Activated T-helper 1 cell treated with anti-CD3 and anti-CD28 coated beads, Interleukin-2, amount 50 U/mL, for 16 hours (primary cell): ENCODE measurements at places on chromosomes 4 and X.

DNA sequence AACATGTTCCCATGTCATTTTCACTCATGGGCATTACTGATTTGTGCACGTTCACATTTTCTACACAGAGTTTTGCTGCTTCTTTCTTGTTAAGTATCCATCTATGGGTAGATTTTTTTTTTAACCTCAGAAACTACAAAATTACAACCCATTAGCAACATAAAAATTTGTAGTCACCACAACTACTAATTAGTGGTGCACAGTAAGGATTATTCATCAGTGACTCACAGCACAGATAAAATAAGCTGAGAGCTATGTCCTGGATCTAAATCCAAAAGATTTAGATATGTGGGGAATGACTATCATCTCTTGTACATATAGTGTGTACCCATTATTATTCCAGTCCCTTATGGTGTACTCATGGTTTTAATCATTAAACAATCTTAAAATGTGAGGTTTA lies 19.7 kb upstream of the AMELX start:
- no peak for DNase-seq

- DNase-seq = no peak
Observed at GRCh38 chr4:31415629-31416028, 695.5 kb downstream of the PCDH7 start.

- DNase-seq = no peak
Observed at GRCh38 chrX:10938365-10938923, 172.7 kb upstream of the HCCS start.

DNA sequence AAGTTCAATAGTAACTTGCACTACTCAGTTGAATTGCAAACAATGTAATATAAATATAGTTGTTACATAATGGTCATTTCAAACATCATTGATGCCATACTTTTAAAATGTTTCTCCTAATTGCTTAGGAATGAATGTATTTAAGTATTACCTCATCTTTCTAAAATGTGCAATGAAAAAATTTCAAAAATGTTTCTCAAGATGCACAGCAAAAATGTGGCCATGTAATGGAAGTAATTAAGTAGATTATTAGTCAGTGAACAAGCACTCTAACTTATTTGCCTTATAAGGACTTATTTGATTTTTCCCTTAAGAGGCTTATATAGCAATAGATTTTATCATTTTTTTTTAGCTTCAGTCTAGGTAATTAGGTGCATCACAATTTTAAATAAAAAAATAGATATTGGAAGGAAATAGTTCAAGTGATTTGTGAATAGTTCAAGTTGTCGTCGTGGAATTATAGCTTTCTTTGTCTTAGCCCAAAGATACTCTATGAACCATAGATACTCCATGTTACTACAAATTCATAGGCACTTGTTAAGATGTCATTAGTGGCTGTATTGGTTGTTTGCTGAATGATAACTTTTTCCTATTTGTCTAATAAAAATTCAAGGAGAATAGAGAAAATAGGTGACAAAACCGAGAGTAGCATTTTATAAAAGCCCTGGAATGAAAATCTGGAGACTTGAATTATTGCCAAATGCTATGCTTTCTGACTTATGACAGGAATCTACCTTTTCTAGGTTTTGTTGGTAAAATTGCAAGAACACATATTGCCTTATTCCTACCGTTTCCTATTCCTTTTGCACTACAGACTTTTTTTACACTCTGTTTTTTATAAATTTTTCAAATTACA lies 118.5 kb downstream of the TLL1 start:
- no peak for DNase-seq

GRCh38 chr4:128859887-128860677 lies 50.6 kb downstream of the JADE1 start:
- DNase-seq = no peak

DNA sequence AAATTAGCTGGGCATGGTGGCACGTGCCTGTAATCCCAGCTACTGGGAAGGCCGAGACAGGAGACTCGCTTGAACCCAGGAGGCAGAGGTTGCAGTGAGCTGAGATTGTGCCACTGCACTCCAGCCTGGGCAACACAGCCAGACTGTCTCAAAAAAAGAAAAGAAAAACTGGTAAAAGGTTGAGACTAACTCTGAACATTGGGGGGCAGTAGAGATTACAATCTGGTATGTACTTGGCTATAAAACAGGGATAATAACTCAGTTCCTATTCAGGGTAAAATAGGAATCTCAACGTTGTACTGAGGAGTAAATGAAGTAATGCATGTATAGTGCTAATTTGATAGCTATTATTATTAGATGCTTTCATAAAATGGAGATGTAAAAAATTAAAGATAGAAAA lies 12.5 kb upstream of the KLF8 start:
- no peak for DNase-seq

DNA sequence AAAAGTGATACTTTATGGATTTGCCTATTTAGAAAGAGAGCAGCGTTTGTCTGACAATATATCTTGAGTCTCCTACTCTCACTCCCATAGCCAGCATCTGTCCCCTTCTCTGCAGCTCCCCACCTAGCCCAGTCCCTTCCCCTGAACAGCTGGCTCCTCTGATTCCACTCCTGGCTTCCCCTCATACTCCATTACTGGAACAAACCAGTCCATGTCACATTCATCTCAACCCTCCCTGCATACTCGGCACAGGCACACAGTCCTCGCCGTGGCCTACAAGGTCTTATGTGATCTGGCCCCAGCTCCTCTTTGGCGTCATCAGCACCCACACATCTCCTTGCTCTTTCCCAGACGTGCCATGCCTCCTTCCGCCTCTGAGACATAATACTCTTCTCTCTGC lies 36.7 kb downstream of the SLC2A9 start:
- DNase-seq = no peak

GRCh38 chr4:6352031-6352692 lies 82.5 kb downstream of the WFS1 start:
- DNase-seq = no peak

GRCh38 chr4:67899096-67899495 lies 15.3 kb upstream of the TMPRSS11D start:
- no peak for DNase-seq

- no peak for DNase-seq
Observed at GRCh38 chrX:13094374-13094773, 50.0 kb upstream of the FAM9C start.

DNA sequence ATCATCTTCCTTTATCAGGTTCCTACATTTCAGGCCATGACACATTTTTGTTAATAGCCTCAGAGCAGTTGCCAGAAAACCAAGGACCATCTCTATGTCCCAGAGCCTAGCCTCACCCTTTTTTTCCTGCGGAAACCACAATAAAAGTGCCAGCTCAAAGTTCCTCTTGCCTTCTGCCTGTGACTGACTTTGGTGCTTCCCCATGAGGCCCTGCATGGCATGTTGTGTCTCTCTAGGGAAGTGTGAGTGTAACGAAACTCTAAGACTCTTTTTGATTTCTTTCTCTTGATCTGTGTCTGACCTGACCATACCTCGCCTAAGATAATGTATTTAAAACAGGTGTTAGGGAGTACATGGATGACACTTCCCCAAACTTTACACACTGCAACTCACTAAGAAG lies 642.3 kb upstream of the BOD1L1 start:
- DNase-seq = no peak

DNA sequence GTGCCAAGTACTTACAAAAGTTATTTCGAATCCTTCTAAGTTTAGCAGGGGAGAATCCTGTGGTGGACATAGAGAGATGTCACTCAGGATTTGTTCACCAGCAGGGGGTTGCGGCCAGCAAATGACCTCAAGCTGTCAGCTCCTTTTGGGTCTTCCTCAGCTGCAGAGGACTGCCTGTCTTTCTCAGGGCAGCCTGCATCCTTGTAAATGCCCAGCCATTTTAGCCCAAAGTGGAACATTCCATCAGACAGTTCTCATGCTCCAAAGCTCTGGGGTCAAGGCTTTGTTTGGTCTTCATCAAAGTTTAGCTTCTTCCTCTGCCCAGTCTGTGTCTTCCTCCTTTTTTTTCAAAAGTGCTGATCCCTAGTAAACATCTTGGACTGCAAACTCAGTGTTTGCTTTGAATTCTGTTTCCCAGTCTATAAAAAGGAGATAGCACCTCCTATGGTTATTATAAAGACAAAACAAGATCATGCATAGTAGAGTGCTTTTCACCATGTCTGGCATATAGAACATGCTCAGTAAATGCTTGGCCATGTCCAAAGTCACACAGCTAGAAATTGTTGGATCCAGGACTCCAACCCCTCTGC lies 156.4 kb upstream of the GATB start:
- DNase-seq = no peak

GRCh38 chrX:109399831-109400230 lies 82.1 kb downstream of the GUCY2F start:
- no peak for DNase-seq
